ENCODE measurements at places on chromosomes 16 and 17. TPM values are rescaled to one million over a fixed set of nuclear protein-coding genes. Genes with fewer than 3 reads are reported as not detected.

- no peak for DNase-seq
These were observed 10.4 kb downstream of the HS3ST3B1 start for GRCh38 chr17:14311186-14311705.

GRCh38 chr16:79269211-79269863 is 331.2 kb downstream of the MAF start:
- no peak for DNase-seq

DNA sequence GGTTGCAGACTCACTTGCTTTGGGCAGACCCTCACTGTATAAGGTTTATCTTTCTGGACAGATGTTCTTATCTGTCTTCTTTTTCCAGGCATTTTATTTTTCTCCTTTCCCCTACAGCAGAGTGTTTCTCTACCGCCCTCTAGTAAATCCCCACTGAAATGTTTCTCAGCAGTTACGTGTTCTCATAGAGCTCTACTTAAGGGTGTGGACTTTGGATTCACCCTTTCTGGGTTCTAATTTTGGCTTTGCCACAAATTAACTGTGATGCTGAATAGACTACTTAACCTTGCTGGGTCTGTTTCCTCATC is 2.0 kb downstream of the ADAT1 start:
- no peak for DNase-seq

DNA sequence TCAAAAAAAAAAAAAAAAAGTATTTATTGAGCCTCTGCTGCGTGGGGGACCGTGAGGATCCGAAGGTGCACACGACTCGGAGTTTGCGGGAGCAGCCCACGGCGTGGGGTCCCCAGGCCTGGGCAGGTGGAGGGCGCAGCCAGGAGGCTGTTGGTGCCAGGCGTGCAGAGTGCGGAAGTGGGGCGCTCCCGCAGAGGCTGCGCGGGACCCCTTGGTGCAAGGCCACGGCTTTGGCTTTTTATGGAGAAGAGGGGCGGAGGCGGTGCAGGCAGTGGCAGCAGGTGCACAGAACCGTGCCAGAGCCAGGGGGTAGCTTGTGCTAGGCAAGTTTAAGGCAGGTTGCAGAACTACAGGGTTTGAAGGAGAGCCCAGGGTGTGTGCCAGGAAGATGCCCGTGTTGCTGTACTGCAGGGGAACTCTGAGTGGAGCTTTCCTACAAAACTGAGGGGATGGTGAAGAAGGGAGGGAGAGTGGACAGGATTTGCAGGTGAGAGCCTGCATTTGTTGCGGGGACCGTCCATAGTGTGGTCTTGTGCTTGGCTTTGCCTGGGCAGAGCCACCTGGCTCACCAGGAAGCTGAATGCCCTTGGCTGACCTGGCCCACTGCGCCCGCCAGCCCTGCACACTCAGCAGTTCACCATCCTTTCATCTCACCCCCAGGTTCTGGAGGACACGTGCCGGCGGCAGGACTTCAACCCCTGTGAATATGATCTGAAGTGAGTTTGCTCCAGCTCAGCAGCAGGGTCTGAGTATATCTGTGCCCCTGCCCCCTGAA is 1.3 kb downstream of the ASPSCR1 start:
- DNase-seq: no peak

- no peak for DNase-seq
These were observed 37.4 kb upstream of the NDRG4 start for GRCh38 chr16:58462499-58462996.

GRCh38 chr17:58088624-58089023 is 5.4 kb downstream of the DYNLL2 start:
- no peak for DNase-seq

DNA sequence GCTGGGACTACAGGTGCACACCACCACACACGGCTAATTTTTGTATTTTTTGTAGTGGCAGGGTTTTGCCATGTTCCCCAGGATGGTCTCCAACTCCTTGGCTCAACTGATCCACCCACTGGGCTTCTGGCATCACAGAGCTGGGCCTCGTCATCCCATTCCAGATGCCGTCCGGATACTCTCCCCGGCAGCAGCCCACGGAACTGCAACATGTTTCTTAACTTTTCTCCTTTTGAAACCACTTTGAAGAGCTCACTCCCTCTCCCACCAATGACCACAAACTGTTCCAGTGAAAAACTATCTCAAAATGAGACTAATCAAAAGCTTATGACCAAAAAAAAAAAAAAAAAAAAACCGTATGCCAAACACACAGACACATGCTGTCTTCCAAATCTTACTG is 17.6 kb downstream of the PEMT start:
- DNase-seq: no peak

- DNase-seq: no peak
These were observed 20.5 kb downstream of the RNF157 start for GRCh38 chr17:76219670-76220383.

DNA sequence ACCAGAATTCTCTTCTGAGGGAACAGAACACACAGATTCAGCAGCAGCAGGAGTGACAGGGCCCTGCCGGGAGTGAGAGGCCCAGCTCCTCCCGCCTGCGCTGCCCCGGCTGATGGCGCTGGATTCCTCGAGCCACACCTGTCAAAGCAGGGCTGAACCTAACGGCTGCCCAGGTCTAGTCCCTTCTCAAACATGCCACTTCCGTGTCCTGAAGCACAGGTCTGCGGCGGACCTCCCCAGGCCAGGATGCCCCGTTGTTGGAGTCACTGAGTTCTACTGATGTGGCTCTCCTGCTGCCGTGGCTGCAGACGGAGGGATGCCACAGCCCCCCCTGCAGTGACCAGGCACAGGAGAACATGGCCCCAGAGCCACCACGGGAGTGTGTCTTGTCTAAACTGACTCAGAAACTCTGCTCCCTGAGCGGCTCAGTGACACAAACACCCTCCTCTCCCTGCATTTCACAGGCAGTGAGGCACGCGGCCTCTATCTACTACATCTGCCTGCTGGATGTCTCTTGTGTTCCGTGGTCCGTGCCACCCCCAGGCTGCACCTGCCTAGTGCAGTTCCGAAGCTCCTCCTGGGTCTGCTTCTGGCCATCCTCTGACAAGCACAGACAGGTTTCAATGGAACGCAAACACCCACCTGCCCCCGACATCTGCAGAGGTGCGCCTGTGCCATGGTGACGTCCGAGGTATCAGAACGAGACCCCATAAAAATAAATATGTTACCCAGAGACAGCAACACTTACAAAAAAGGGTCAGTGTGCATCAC is 44.7 kb upstream of the DNAH17 start:
- DNase-seq: no peak

DNA sequence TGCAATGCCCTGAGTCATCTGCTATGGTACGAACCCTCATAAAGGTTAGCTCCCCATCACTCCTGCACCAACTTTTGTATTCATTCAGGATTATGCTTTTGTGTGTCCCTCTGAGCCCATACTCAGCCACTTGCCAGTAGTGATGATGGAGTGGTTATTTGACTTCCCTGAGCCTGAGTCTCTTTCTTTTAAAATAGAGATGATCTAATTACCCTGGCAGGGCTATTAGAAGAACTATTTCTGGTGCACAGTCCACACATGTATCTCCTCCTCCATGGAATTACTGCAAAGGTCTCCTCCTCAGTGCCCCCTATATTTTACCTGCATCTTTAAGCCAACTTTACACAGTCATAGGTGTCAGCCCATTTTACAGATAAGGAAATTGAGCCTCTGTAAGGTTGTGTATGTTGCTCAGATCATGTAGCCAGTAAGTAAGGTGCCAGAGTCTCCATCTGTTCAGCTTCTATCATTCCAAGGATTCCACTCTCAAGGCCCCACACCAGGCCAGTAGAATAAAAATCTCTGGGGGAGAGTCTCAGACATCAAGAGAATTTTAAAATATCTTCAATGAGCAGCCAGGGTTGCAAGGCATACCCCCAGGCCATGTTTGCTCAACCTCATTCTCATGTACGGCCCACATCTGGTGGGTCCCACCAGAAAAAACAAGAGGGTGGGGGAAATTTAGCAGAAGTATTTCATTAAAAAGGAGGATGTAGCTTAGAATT is 333.7 kb upstream of the HSBP1 start:
- DNase-seq: no peak

DNA sequence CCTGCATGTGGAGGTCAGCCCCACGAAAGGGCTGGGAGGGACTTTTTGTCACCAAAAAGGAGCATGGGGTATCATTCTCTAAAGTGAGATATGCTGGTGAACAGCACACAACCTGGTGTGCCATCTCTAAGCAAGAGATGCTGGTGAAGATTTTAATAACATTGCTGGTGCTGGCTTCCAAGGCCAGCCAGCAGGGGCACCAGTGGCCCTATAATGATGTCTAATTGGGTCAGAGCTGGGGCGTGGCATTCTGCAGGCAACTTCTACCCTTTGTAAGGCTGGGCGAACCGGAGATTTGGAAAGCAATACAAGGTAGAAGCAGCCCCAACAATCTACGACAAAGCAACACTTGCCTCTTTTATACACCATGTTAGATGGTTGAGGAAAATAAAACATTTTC is 16.8 kb downstream of the SDR42E1 start:
- DNase-seq: no peak

SLC38A10 gene
- total RNA-seq: 46.2 TPM

UNC45B gene
- total RNA-seq: 118 TPM

RNU2-1 gene
- total RNA-seq: not detected

NKD1 gene
- 1.1 TPM for total RNA-seq

TBX2 gene
- 6.9 TPM for total RNA-seq

MEIOC gene
- total RNA-seq: not detected

Data from right atrium auricular region (tissue), 2 donors.